ENCODE measurements at places on chromosomes 4 and X. TPM values are rescaled to one million over a fixed set of nuclear protein-coding genes. Genes with fewer than 3 reads are reported as not detected.
A peak's percentile ranks its signal among the peaks of the same experiment; 100 is the strongest.

DNA sequence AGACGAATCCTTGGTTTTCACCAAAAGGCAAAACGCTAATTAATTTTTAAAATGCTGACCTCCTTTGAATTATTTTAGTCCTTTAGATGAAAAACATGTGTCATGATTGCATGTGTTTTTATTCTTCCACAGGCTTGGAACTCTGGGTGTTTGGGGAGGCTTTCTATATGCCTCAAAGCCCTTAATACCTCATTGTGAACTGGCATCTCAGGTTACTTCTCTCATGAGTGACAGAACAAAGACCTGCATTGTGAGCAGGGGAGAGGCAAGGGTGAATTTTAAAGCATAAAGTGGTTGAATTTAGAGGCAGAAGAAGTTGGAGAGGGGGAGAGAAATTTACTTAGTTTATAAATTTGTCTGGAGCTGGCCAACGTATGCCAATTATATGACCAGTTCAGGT lies 119.5 kb downstream of the ARSF start:
- no peak for DNase-seq

The AADAT gene
- total RNA-seq = 34.4 TPM

The PPP2R2C gene
- total RNA-seq = 19.2 TPM

The SLC10A4 gene
- 2.0 TPM for total RNA-seq

DNA sequence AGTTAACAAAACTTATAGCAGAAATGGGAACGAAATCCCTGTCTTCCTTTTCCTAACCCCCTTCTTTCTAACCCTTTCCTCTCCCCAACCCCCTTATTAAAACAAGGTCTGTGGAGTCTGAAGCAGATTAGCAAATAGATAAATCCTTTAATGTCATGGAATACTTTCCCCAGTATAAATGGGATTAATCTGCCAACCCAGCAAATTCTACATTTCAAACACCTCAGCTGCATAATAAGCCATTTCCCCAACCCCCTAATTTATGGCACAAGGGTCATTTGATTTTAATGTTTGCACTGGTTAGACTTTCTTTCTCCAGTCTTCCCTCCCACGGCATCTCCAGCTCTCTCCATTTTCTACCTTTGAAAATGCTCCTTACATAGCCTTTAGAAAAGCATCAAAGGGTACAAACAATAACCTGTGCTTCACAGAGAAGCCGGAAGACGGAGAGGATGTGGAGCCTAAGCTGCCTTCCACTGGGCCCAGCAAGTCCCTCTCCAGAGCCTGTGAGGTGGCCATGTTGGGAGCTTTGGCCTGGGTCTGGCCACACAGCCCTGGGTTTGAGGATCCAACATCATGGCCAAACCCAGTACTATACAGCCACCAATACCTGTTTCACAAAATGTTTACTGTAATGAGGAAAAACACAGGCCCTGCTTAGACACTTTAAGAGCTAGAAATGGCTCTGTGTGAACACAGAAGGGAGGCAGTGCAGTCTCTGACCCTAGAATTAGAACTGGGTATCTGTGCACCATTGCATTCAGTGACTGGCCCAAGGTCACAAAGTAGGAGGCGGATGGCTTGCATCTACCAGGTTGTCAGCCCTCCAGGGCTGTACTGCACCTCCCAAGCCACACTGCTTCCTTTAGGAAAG lies 56.9 kb upstream of the SPRY1 start:
- no peak for DNase-seq

GRCh38 chr4:151045907-151046306 lies 30.8 kb upstream of the LRBA start:
- DNase-seq = peak; percentile 64

DNA sequence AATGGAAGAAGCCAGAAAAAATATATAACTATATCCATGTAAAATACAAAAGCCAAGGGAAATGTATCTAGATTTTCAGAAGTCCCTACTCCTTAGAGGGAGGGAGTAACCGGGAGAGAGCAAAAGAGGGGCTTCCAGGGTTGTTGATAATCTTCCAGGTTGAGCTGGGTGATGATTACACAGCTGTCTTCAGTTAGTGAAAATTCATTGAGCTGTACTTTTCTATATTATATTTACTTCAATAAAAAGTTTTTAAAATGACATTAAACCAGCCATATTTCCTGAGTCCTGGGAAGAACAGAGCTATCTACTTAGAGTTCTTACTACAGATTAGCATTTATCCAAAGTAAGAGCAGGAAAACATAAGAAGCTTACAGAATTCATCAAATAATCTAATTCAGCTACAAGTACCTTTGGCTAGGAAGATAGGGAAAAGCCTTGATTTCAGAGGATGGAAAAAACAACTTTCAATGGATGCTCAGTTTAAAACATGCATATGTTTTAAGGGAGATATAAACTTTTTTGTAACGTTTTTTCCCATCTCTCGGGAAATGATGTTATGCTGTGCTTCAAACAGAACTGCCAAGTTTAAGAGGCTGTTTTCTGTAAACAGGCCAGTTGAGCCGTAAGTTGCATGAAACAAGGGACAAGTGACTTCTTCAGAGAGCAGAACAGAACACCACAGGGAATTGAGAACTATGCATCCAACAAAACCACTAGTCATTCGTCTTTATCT lies 204.6 kb downstream of the SCFD2 start:
- DNase-seq = no peak

The FABP2 gene
- total RNA-seq = not detected

DNA sequence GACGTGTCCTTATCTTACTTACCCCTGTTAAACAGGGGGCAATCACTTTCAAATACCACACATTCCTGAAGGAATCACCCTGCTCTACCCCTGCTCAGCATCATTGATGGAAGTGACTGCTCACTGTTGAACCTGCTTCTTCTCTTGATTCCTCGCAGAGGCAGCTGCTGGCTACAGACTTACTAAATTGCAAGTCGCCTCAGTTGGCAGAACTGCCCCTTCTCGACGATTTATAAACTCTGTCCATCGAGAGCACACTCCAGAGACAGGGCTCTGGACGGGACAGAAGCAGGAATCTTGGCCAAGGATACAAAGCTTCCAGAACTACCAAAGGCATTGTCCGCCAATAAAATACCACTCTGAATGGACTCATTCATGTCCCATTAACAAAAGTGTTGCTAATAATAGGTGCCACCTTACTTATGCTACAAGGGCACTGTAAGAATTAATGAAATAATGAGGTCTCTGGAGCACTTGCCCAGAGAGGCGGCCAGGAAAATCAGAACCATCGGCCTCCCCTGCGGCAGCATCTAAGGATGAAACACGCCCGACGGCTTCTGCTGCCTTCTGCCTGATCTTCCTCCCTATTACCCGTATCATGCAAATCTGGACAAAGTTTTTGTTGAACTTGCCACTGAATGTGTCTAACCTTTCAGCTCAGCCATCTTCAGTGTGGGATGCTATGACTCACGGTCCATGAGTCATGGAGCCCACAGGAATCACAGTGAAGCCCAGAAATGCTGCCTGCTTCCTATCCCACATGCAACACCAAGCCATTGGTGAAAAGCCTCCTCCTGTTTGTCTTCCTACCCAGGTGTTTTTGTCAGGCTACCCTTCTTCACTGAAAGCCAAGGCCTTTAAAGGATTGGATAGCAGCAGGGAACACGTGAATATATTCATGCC lies 164.9 kb downstream of the MAML3 start:
- DNase-seq = peak; percentile 75

- DNase-seq = no peak
Measured at GRCh38 chr4:89572224-89572858, 264.6 kb downstream of the SNCA start.

The VGLL1 gene
- not detected for total RNA-seq

The MAOA gene
- 0.38 TPM for total RNA-seq

The DUSP21 gene
- total RNA-seq = not detected

- DNase-seq = no peak
Measured at GRCh38 chr4:105837037-105837436, 58.2 kb upstream of the NPNT start.

GRCh38 chr4:130648570-130648969 lies 1552.6 kb downstream of the C4orf33 start:
- no peak for DNase-seq

The IQCM gene
- total RNA-seq = not detected

The RBBP7 gene
- 221 TPM for total RNA-seq

DNA sequence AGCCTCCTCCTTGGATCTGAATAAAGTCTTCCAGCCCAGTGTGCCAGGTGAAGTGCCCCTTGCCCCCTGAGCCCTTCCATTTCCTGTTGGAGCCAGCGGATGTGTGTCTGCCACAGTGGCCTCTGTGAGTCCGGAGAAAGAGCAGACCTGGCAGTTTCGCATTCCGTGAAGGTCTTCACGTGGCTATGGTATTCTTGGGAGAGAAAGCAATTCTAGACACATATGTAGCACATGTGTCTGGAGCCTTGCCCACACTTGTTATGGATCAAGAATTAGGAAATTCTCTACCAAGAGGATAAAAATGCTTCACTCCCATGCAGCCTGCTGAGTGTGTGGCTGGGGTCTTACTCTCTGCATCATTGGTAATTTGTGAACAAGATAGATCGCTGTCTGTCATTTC lies 130.9 kb downstream of the REPS2 start:
- DNase-seq = no peak

The CSAG2 gene
- not detected for total RNA-seq

- no peak for DNase-seq
Measured at GRCh38 chr4:128657638-128658037, 151.9 kb upstream of the JADE1 start.

DNA sequence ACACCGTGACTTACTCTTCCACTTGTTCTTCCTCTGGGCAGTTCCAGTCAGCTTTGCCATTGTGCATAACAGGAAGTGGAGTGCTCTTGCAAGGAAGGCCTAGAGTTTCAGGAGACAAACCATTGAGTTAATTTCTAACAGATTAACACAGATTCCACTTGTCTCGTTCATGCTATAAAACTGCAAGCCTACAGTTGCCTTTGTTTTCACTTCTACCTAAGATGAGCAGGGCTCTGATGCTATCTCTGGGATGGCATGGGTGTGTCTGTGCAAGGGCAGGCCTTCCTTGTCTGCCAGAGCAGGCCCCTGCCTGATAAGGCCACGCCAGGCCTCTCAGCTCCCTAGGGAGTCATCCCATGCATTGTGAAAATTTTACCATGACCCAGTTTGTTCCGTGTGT lies 67.7 kb upstream of the PGRMC2 start:
- DNase-seq = no peak

DNA sequence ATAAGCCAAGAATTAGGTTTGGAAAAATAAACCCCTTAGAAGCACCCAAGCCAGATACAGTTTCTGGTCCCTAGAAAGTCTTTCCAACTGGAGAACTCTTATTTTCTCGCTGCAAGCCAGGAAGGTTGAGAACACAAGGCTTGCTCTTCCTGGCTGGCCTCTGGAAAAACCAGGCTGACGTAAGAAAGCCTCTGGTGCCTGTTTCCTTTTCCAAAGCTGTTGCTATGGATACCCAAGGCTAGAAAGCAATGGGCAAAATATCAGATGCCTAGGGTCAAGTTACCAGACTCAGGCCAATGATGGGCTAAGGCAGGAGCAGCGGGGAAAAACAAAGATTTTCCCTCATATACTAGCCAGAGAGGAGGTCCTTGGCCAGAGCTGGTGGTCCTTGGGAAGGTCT lies 281.6 kb downstream of the KLHL13 start:
- DNase-seq = no peak

- no peak for DNase-seq
Measured at GRCh38 chr4:90246816-90247215, 119.6 kb downstream of the CCSER1 start.

The TMEM255A gene
- 0.35 TPM for total RNA-seq

DNA sequence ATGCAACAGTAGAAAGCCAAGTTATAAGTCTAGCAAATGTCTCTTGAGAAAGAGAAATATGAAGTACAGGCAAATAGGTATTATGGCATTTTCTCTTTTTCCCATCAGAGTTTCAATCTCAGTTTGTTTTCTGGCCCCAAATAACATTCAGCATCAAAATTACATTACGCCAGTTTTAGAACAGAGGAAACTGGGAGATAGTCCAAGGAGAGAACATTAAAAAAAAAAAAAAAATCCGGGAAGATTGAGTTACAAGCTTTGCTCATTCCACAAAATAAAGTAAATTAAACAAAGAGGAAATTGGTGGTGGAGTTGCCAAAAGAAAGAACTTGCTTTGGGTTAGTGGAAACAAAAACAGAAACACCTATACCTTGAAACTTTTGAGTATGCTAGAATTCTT lies 50.4 kb upstream of the IL13RA2 start:
- DNase-seq = no peak

The CSN2 gene
- not detected for total RNA-seq

GRCh38 chrX:118730500-118731247 lies 3.3 kb downstream of the IL13RA1 start:
- DNase-seq = no peak

Measured in endodermal cell (in vitro differentiated cells).